ENCODE measurements at places on chromosomes 3 and 15. TPM values are rescaled to one million over a fixed set of nuclear protein-coding genes. Genes with fewer than 3 reads are reported as not detected.

ADIPOQ gene
- not detected for total RNA-seq

MELTF gene
- total RNA-seq, result 1.2 TPM

SI gene
- not detected for total RNA-seq

SYNPR gene
- not detected for total RNA-seq

GUCA1C gene
- total RNA-seq, result not detected

BMF gene
- 17.4 TPM for total RNA-seq

DNA sequence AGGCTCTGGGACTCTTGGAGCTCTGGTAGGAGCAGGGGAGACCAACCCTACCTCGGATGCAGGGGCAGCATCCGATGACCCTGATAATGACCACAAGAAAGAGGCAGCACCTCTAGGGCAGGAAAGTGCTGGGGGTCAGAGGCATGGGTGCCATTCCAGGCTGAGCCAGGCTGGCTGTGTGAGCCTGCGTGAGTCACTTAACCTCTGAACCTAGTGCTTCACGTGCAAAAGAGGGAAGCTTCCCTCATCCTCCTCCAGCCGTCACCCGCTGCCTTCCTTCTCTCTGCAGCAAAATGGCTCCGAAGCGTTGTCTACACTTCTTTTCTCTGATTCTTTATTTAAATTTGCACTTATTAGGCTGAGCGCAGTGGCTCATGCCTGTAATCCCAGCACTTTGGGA, 35.5 kb downstream of the ZDHHC19 start:
- no peak overlapping the region for H3K4me3 ChIP-seq
- no peaks in the 10 kb centered on the region for H3K36me3 ChIP-seq
- no peak for DNase-seq
- H3K27ac ChIP-seq, result no peak overlapping the region
- no peaks in the 10 kb centered on the region for H3K27me3 ChIP-seq

DNA sequence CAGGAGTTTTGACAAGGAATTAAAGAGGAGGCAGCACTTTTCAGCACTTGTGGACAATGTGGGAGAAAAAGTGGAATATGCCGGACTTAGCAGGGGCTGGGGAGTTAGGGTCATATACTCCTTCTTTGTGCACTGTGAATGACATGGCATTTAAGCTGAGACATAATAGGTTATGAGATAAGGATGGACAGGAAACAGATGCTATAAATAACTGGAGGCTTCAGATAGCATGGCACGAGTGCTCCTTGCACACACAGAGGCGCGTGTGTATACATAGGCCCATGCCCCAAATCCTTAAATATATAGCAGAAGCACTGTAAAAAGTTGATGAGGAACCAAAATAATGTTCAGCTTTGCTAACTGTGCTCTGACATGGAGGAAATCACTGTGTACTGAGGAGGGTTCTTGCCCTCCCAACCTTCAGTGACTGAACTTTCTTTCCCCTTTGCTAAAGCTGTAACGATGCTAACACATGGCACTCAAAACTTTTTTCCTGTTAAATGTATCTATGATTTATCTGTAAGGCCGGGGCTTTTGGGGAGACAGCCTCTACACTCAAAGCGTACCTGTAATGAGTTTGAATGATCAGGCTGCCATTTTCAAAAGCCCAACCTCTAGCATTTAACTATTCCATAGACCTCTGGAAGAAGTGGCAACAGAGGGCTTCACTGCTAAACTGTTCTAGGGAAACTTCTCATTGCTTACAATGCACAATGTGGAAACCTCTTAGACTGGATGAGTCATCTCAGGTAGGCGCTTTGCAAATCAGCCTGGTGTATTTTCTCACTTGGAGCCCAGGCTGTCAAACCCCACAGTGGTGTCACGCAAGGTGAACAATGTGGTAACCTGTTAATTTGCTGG, 784.6 kb downstream of the NR2F2 start:
- H3K4me1 ChIP-seq, result no peaks in the 10 kb centered on the region
- H3K4me3 ChIP-seq, result no peak overlapping the region
- H3K36me3 ChIP-seq, result no peaks in the 10 kb centered on the region
- H3K27ac ChIP-seq, result no peak overlapping the region

GRCh38 chr15:96330064-96330449, 443 bp upstream of the NR2F2 start:
- DNase-seq, result no peak
- H3K27me3 ChIP-seq, result peaks cover 45% of the 10 kb centered on the region
- H3K4me1 ChIP-seq, result peaks cover 13% of the 10 kb centered on the region
- peak overlapping the region; percentile 71 for H3K4me3 ChIP-seq

DNA sequence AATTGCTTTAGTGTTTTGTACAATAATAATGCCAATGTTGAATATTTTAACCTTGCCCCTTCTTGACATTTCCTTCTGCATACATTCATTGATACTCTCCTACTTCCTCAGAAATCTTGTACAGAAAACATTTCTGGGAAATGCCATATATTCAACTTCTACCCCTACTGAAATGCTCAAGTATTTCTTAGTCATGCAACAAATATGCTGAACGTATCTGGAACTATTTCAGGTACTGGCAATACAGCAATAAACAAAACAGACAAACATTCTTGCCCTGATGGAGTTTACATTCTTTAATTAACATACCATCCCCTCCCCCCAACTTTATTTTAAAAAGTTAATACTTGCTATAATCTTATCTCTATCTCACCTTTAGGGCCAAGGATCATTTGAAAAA, 147.2 kb downstream of the STAG1 start:
- no peaks in the 10 kb centered on the region for H3K27me3 ChIP-seq
- H3K4me1 ChIP-seq, result peaks cover 8% of the 10 kb centered on the region
- DNase-seq, result no peak
- H3K36me3 ChIP-seq, result peaks cover 67% of the 10 kb centered on the region

GRCh38 chr3:50358355-50358910, 888 bp downstream of the TMEM115 start:
- DNase-seq, result no peak
- H3K27ac ChIP-seq, result peak overlapping the region; percentile 95
- H3K4me1 ChIP-seq, result peaks cover 24% of the 10 kb centered on the region
- peak overlapping the region; percentile 98 for H3K4me3 ChIP-seq
- peaks cover 2% of the 10 kb centered on the region for H3K36me3 ChIP-seq

DNA sequence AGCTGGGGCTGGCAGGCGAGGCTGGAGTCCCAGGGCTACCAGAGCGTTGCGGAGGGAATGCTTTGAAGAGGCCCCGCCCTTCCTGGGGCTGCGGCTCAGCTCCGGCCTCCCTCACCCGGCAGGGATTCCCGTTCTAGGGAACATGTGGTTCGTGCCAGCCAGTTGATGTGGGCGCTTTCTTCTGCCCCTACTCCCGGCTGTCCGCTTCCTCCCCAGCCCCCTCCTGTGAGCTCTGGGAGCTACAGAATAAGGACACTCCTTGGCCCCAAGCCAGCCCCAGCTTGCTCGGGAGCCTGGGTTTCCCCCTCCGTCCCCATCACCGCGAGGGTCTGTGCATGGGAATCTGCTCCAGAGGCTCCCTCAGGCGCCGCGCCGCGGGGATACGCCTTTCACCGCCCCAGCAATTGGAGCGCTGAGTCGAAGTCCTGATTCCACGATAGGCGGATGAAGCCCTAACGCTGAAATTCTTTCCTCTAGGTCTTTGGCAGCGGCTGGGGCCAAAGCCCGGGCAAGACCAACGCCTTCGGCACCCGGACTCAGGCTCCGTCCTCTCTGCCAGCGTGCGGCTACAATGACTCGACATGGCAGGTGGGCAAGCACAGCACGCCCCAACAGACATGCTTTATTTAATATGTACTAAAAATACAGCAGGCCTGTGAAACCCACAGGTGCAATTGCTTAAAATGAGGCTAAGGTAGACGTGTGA, 69.5 kb downstream of the KLF15 start:
- H3K27ac ChIP-seq, result no peak overlapping the region
- no peak overlapping the region for H3K4me3 ChIP-seq
- H3K27me3 ChIP-seq, result peaks cover 60% of the 10 kb centered on the region
- H3K4me1 ChIP-seq, result peaks cover 6% of the 10 kb centered on the region
- DNase-seq, result no peak

- H3K27me3 ChIP-seq, result no peaks in the 10 kb centered on the region
- peaks cover 47% of the 10 kb centered on the region for H3K4me1 ChIP-seq
- no peak overlapping the region for H3K4me3 ChIP-seq
- peaks cover 39% of the 10 kb centered on the region for H3K36me3 ChIP-seq
- peak overlapping the region; percentile 96 for H3K27ac ChIP-seq
These were observed 101.8 kb downstream of the STT3B start for GRCh38 chr3:31634476-31634875.

GRCh38 chr3:31179768-31180167, 285.3 kb upstream of the GADL1 start:
- no peak overlapping the region for H3K27ac ChIP-seq
- DNase-seq, result no peak
- peaks cover under 1% of the 10 kb centered on the region for H3K4me1 ChIP-seq
- no peaks in the 10 kb centered on the region for H3K36me3 ChIP-seq
- H3K27me3 ChIP-seq, result no peaks in the 10 kb centered on the region

GRCh38 chr3:103127737-103128136, 692.9 kb downstream of the ZPLD1 start:
- H3K4me1 ChIP-seq, result no peaks in the 10 kb centered on the region
- H3K36me3 ChIP-seq, result no peaks in the 10 kb centered on the region
- no peak for DNase-seq
- no peaks in the 10 kb centered on the region for H3K27me3 ChIP-seq
- no peak overlapping the region for H3K27ac ChIP-seq

- H3K36me3 ChIP-seq, result no peaks in the 10 kb centered on the region
- H3K4me1 ChIP-seq, result peaks cover 10% of the 10 kb centered on the region
- H3K27ac ChIP-seq, result no peak overlapping the region
These were observed 56.4 kb downstream of the NCEH1 start for GRCh38 chr3:172654470-172654869.

DNA sequence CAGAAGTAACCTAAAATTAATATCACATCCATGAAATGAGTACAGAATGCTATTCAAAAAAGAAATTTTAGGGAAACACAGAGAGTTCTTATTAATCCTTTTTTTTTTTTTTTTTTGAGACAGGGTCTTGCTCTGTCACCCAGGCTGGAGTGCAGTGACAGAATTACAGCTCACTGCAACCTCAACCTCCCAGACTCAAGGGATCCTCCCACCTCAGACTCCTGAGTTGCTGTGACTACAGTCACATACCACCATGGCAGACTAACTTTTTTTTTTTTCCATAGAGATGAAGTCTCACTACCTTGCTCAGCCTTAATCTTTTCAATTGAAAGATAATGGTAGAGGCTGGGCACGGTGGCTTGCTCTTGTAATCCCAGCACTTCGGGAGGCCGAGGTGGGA, 6.3 kb upstream of the CRTC3 start:
- no peaks in the 10 kb centered on the region for H3K36me3 ChIP-seq
- no peak overlapping the region for H3K4me3 ChIP-seq
- H3K27ac ChIP-seq, result no peak overlapping the region
- H3K4me1 ChIP-seq, result no peaks in the 10 kb centered on the region

DNA sequence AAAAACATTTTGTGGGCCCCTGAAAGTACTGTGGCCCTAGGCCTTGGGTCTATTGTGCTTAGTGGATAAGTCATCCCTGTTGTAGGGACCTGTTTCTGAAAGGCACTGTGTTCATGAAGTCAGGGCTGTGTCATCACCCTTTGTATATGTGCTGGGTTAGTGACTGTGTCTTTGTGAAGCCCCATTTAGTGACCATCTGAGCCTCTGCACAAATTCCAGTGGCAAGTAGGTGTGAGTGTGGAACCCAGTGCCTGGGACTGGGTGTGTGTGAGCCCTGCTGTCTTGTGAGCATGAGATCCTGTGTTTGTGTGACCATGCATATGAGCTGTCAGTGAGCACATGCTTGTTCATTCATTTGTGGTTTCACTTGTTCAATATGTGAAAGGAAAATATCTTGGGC, 1.2 kb upstream of the HYAL1 start:
- no peak overlapping the region for H3K27ac ChIP-seq
- DNase-seq, result no peak
- H3K4me3 ChIP-seq, result no peak overlapping the region
- H3K36me3 ChIP-seq, result no peaks in the 10 kb centered on the region

- no peak overlapping the region for H3K4me3 ChIP-seq
- no peak overlapping the region for H3K27ac ChIP-seq
- H3K27me3 ChIP-seq, result no peaks in the 10 kb centered on the region
- H3K36me3 ChIP-seq, result no peaks in the 10 kb centered on the region
- DNase-seq, result peak; percentile 47
- no peaks in the 10 kb centered on the region for H3K4me1 ChIP-seq
These were observed 26.9 kb downstream of the PIERCE2 start for GRCh38 chr15:55434989-55435825.

DNA sequence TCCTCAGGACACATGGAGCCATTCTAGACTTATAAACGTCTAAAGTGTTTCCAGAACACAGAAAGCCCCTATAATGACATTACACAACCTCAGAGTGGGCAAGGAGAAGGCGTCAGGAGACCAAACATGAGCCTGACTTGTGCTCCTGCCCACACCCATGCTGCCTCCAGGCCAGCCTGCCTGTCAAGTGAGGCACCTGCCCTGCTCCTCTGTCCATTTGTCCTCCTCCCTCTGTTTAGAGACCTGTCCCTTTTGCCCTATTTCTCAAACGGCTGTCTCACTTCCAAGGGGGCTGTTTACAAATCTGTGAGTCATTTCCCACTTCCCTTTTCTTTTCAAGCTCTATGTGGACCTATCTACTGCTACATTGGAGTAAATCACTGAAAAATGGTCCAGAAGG, 21.0 kb downstream of the ZDHHC3 start:
- no peak for DNase-seq
- H3K4me1 ChIP-seq, result peaks cover 29% of the 10 kb centered on the region
- peaks cover 37% of the 10 kb centered on the region for H3K36me3 ChIP-seq

- H3K27ac ChIP-seq, result peak overlapping the region; percentile 95
- H3K4me1 ChIP-seq, result peaks cover 31% of the 10 kb centered on the region
- no peaks in the 10 kb centered on the region for H3K27me3 ChIP-seq
- no peak for DNase-seq
- peak overlapping the region; percentile 56 for H3K4me3 ChIP-seq
- H3K36me3 ChIP-seq, result no peaks in the 10 kb centered on the region
These were observed 34.5 kb upstream of the VILL start for GRCh38 chr3:37955918-37956707.

- H3K36me3 ChIP-seq, result no peaks in the 10 kb centered on the region
- no peaks in the 10 kb centered on the region for H3K4me1 ChIP-seq
- H3K4me3 ChIP-seq, result no peak overlapping the region
- peaks cover 2% of the 10 kb centered on the region for H3K27me3 ChIP-seq
- no peak overlapping the region for H3K27ac ChIP-seq
These were observed 60.9 kb upstream of the NPHP3 start for GRCh38 chr3:132783152-132783551.

GRCh38 chr3:133831966-133832801, 26.6 kb downstream of the SRPRB start:
- no peak overlapping the region for H3K4me3 ChIP-seq
- H3K36me3 ChIP-seq, result no peaks in the 10 kb centered on the region
- no peak for DNase-seq
- peaks cover 6% of the 10 kb centered on the region for H3K4me1 ChIP-seq
- H3K27me3 ChIP-seq, result no peaks in the 10 kb centered on the region
- no peak overlapping the region for H3K27ac ChIP-seq

- no peak for DNase-seq
- H3K27ac ChIP-seq, result no peak overlapping the region
- no peaks in the 10 kb centered on the region for H3K4me1 ChIP-seq
- no peaks in the 10 kb centered on the region for H3K27me3 ChIP-seq
These were observed 1045.3 kb downstream of the TUSC7 start for GRCh38 chr3:117754841-117755240.

DNA sequence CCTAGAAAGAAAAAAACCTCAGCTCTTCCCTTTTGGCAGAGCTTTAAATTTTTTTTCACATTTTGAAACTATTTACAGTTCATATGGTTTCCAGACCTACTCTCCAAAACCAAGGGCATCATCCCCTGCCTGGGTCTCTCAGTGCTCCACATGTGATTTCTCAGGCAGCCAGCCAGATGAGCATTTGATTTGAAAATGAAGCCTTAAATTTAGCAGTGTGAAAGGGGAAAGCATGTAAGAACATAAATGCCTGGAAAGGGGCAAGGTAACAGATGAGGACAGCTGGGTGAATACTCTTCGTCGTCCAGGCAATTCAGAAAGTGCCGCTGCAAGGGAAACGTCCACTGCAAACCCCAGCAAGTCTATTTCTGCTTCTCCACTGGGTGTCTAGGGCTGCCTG, 94.8 kb downstream of the ATP8B4 start:
- no peaks in the 10 kb centered on the region for H3K4me1 ChIP-seq
- H3K36me3 ChIP-seq, result no peaks in the 10 kb centered on the region
- H3K27ac ChIP-seq, result no peak overlapping the region
- DNase-seq, result no peak
- no peak overlapping the region for H3K4me3 ChIP-seq
- H3K27me3 ChIP-seq, result no peaks in the 10 kb centered on the region

Measured in naive thymus-derived CD8-positive, alpha-beta T cell (primary cell).